HT1080 (cell line): ENCODE measurements at places on chromosomes 6 and 20. TPM values are rescaled to one million over a fixed set of nuclear protein-coding genes. Genes with fewer than 3 reads are reported as not detected.

MATN4 gene
- 0.10 TPM in 1 of 2 replicates, not detected in the other for total RNA-seq

MCCD1 gene
- total RNA-seq, result not detected in 2 replicates

ANKRD60 gene
- not detected in 2 replicates for total RNA-seq

SLC13A3 gene
- total RNA-seq, result not detected in 2 replicates

RBM24 gene
- 0.13 and 0.77 TPM in 2 replicates for total RNA-seq

SLC22A7 gene
- total RNA-seq, result not detected in 2 replicates

CAP2 gene
- 8.2 and 8.4 TPM in 2 replicates for total RNA-seq

OR2B6 gene
- total RNA-seq, result not detected in 2 replicates

COMMD7 gene
- 48.3 and 53.9 TPM in 2 replicates for total RNA-seq

ADGRB3 gene
- total RNA-seq, result 0.10 and 0.24 TPM in 2 replicates

FAM217A gene
- total RNA-seq, result not detected in 2 replicates

OTOR gene
- total RNA-seq, result not detected in 2 replicates

MAP7 gene
- 1.7 and 2.1 TPM in 2 replicates for total RNA-seq

RPS6KA2 gene
- 3.2 and 5.8 TPM in 2 replicates for total RNA-seq

PDYN gene
- not detected in 2 replicates for total RNA-seq

TNF gene
- not detected in 2 replicates for total RNA-seq

FILIP1 gene
- 0.30 and 0.85 TPM in 2 replicates for total RNA-seq

APOBEC2 gene
- not detected in 2 replicates for total RNA-seq

TFAP2A gene
- 0.60 and 1.8 TPM in 2 replicates for total RNA-seq

KIF6 gene
- total RNA-seq, result 0.33 and 2.9 TPM in 2 replicates

LAMA4 gene
- 28.6 and 42.3 TPM in 2 replicates for total RNA-seq

BCAS1 gene
- 0.06 and 0.07 TPM in 2 replicates for total RNA-seq

IPCEF1 gene
- total RNA-seq, result not detected in 2 replicates

CTAGE9 gene
- not detected in 2 replicates for total RNA-seq

SLC12A5 gene
- total RNA-seq, result 1.3 and 5.1 TPM in 2 replicates

SLX4IP gene
- 3.7 and 3.9 TPM in 2 replicates for total RNA-seq

ECT2L gene
- not detected in 2 replicates for total RNA-seq

DLL1 gene
- total RNA-seq, result 1.3 and 1.4 TPM in 2 replicates

FAM83D gene
- total RNA-seq, result 73.1 and 78.9 TPM in 2 replicates

GMNN gene
- 78.2 and 78.9 TPM in 2 replicates for total RNA-seq

CST1 gene
- not detected in 2 replicates for total RNA-seq

CITED2 gene
- total RNA-seq, result 54.5 and 82.3 TPM in 2 replicates

SCP2D1 gene
- not detected in 2 replicates for total RNA-seq

DOP1A gene
- 6.8 and 9.4 TPM in 2 replicates for total RNA-seq

PNPLA1 gene
- total RNA-seq, result 0.03 TPM in 1 of 2 replicates, not detected in the other

OR2H1 gene
- total RNA-seq, result not detected in 2 replicates

PXDC1 gene
- 27.6 and 28.2 TPM in 2 replicates for total RNA-seq

CASS4 gene
- total RNA-seq, result not detected in 2 replicates

ZCCHC3 gene
- total RNA-seq, result 17.3 and 22.2 TPM in 2 replicates

GCNT2 gene
- total RNA-seq, result 6.4 and 7.3 TPM in 2 replicates

PSMB9 gene
- 16.5 and 32.5 TPM in 2 replicates for total RNA-seq

DEFB112 gene
- not detected in 2 replicates for total RNA-seq

FLRT3 gene
- total RNA-seq, result 3.0 and 4.0 TPM in 2 replicates

NOX3 gene
- not detected in 2 replicates for total RNA-seq

TPD52L1 gene
- 13.6 and 18.1 TPM in 2 replicates for total RNA-seq

LKAAEAR1 gene
- 0.84 and 1.0 TPM in 2 replicates for total RNA-seq

MUC21 gene
- total RNA-seq, result not detected in 2 replicates

FRK gene
- total RNA-seq, result under 0.01 and 0.02 TPM in 2 replicates

RAB22A gene
- total RNA-seq, result 12.7 and 16.0 TPM in 2 replicates

ZKSCAN3 gene
- total RNA-seq, result 2.9 and 3.4 TPM in 2 replicates

SNX9 gene
- 18.9 and 24.2 TPM in 2 replicates for total RNA-seq

CCN6 gene
- not detected in 2 replicates for total RNA-seq

AIG1 gene
- total RNA-seq, result 30.8 and 33.7 TPM in 2 replicates

WFDC10B gene
- total RNA-seq, result 0.39 and 0.77 TPM in 2 replicates

GPLD1 gene
- 0.13 and 0.17 TPM in 2 replicates for total RNA-seq

RGS17 gene
- total RNA-seq, result 8.4 and 9.0 TPM in 2 replicates
